ENCODE measurements at places on chromosomes 2 and 18. TPM values are rescaled to one million over a fixed set of nuclear protein-coding genes. Genes with fewer than 3 reads are reported as not detected.

Gene COQ10B
- total RNA-seq: 27.3 TPM

DNA sequence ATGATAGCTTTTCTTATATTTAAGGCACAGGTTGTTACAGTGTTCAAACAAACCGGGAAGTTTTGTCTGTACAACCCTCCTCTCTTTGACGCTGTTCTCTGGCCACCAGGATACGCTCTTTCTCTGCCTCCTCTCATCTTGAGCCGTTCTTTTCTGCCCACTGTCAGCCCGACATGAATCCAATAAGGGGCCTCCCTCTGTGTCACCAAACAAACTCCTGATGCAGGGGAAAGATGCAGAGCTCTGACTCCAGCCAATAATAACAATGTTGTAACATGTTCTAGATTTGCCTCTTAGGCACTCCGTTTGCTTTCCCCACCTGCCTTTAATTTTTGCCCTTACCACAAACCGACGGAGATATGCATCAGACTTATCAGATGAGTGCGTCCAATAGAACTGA, 449.3 kb downstream of the SLC4A3 start:
- no peak for DNase-seq

Gene SP140
- 67.9 TPM for total RNA-seq

DNA sequence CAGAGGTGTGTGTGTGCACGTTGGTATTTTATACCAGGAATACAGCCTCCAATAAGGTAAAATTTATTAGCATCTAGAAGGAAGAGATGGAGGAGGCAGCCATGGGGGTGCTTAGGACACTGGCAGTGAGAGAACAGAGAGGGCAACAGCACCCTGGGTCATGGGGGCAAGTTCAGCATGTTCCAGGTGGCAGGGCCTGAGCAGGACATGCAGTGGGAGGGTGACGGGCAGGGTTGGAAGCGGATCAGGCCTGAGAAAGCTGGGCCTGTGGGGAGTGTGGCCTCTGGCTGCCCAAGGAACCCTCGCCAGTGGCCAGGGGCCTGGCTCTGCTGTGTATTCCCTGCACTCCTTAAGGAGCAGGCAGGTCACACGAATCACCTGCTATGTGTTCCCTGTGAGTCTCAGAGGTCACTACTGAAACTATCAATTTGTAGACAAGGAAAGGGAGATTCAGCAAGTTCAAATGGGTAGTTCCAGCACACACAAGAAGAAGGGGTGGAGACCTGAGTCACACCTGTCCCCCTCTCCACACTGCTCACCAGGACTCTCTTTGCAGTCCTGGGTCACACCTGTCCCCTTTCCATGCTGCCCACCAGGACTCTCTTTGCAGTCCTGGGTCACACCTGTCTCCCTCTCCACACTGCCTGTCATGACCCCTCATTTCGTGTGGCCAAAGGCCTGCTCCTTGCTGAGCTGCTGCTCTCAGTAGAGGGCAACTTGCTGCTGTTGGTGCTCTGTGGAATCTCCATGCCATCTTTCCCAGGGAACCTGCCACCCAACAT, 463.9 kb upstream of the HS6ST1 start:
- no peak for DNase-seq

DNA sequence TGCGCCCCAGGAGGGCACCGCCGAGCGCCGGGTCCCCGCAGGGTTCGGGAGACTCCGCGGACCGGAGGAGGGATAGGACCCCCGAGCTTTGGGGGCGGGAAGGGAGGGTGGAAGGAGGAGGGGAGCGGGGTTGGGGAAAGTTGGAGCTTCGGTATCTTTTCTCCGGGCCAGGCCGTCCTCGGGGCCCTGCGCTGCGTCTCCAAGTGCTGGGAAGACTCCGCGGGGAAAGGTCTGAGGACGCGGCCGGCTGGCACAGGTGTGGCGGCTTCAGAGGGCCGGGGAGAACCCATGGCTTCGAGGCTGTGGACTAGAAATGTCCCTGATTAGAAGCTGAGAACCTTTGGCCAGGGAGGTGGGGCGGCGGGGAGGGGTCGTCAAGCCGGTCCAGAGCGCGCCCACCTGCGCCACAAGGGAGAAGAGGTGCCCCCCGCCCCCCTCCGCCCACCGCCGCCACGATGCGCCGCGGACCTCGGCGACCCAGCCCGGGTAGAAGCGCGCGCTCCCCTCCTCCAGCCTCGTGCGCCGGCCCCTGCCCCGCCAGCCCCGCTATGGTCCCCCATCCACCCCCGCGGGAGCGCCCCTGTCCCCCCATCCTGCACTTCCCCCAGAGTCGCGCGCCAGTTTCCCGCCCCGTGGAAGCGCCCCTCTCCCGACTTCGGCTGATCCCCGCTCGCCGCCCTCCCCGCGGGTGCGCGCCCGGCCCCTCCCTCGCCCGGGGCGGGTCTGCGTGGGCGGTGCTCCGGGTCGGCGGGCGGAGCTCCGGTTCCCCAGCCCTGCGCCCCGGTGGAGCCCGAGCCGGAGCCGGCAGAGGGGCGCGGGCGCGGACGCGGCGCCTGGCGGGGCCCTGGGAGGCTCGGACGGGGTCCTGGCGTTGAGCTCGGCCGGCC, at the start of gene SNTG2:
Gene SNTG2, plus strand, starts transcription at position 770 of the 887 bp plus-strand sequence. CDS start 148 bp downstream, outside the sequence.
- peak; percentile 40 for DNase-seq

Gene LRP2
- total RNA-seq: not detected

Gene PLGLB2
- total RNA-seq: 0.38 TPM

Gene HEATR5B
- total RNA-seq: 35.5 TPM

DNA sequence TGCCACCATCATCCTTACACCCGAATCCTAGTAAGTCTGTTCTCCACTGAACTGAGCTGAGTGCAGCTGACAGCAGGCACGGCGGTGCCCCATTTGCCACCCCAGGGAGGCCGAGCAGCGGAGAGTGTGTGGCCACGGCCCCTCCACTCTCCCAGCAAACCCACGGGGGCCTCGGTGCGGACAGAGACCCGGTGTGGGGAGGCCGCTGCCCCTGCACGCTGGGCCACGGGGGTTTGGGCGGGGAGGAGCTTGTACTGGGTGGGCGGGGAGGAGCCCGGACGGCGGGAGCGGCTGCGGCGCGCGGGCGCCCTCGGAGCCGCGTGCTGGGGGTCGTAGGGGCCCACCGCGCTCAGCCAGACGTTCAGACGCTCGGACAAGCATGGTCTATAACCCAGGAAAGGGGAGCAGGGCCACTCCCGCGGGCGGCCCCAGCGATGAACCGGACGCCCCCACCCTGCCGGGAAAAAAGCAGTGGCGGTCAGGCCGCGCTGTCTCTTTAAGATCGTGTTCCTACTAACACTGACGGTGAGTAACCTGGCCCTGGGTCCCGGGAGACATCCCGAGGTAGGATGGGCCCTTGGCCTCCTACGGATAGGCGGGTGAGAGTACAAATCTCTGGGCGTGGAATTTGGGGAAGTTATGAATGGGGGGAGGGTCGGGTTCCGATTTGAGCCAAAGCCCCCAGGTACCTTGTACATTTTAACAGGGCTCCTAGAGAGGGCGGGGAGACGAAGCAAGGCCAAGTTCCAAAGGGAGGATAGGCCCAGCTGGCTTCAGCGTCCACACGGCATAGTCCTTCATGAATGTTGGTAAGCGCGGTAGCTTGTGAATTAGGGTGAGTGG, at the start of gene ITPRIPL1:
Gene ITPRIPL1, plus strand, starts transcription at position 277 of the 843 bp plus-strand sequence. Its CDS starts 523 bp downstream, at position 800.
- DNase-seq: no peak

- DNase-seq: no peak
Measured at GRCh38 chr18:54787616-54788015, 40.7 kb upstream of the RAB27B start.

DNA sequence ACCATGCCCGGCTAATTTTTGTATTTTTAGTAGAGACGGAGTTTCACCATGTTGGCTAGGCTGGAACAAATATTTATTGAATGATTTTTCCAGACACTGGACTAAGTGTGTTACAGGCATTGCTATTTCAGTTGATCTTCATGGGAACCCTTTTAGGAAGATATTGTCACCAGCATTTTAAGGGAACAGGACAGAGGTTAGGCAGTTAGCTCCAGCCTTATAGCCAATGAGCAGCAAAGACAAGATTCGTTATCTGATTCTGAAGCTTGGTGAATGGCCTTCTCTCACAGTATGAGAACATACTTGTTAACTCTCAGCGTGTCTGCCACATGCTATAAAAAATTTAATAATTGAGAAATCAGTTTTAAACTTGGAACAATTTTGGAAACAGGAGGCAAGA, 73.4 kb downstream of the SOCS6 start:
- DNase-seq: no peak

DNA sequence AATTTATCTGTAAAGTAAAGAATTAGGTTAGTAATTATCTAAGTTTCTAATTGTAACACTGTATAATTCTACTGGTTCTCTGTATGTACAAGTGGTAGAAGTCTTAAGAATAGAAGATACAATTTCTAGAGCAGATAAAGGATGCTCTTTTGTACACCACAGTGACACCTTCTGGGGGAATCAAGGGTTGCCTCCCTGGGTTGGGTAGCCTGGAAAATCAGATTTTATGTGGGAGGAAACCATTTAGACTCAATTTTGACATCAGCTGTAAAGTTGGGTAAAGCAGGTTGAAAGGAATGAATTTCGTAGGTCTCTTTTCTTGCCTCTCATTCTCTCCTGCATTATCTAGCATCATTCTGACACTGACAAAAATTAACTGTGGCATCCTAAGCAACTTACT, 354.8 kb downstream of the DCC start:
- no peak for DNase-seq

DNA sequence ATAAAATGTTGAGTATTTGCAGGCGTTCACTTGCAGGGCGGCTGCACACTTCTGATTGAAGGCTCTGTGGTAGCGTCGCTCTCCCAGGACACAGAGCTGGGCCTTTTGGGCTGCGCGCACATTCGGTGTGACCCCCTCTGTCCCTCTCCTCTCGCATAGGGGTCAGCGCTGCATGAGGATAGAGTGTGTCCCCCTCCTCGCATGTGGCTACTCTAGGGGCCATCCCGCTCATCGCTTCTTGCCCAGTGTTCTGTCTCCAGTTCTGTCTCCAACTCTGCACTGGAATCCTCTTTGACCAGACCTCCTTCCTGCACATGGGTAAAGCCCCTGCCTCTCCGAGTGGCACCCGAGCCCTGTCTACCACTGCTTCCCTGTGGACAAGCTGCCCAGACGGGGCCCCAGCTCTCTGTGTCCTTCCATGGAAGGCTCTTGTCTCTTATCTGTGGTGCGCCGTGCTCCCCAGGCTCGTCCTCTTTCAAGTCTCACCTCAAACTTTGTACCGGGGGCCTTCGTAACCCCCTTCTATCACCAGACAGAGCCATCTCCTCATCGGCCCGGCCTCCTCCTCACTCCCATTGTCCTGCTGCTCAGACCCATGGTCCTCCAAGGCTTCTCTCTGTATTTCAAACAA, 278.0 kb upstream of the HDAC4 start:
- DNase-seq: no peak

DNA sequence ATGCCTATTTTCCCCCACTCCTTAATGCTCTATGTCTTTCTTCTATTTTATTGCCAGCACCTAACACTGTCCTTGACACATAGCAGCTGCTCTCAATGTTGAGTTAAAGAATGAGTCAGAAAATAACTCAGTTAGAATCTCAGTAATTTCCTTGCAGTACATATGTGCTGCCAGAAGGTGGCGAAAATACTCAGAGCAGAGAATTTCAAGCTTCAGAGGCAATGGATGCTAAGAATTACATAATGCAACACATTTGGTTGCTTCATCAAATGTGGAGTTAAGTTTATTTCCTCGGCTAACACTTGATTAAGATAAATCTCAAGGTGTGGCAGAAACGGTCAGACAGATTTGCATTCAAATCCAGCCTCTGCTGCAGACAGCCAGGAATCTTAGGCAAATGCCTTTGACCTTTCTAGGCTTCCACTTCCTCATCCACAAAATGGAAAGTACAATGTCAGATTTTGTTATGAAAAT, 105.6 kb downstream of the VSNL1 start:
- no peak for DNase-seq

GRCh38 chr2:47676261-47676926, 106.6 kb upstream of the MSH6 start:
- no peak for DNase-seq

GRCh38 chr2:241768850-241769249, 7.8 kb upstream of the GAL3ST2 start:
- DNase-seq: no peak

DNA sequence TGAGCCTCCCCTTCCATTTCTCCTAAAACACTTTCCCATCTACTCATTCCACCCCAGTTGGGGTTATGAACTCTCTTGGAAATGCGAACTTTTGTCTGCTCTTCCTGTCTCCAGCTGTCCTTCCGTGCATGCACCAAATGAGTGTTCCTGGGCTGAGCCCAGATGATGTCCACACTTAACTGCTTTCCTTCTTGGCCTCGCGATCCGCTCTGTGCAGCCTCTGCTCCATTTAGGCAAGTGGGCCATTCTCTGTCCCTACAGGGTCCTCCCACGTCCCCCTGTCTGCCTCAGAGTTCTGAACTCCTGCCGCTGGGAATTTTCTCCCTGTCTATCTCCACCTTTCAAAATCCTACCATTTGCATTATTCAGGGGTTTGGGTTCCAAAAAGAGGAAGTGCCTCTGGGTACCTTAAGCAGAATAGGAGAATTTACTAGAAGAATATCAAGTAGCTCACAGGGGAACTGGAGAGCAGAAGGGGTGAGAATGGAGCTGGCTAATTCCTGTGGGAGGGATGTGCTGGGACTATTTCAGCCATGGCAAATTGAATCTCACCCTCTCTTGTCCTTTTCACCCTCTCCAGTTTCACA, 4.7 kb upstream of the NCK2 start:
- DNase-seq: no peak
